ENCODE measurements at places on chromosomes 4 and X.

GRCh38 chr4:17690898-17691297, 76.5 kb downstream of the MED28 start:
- DNase-seq = no peak

DNA sequence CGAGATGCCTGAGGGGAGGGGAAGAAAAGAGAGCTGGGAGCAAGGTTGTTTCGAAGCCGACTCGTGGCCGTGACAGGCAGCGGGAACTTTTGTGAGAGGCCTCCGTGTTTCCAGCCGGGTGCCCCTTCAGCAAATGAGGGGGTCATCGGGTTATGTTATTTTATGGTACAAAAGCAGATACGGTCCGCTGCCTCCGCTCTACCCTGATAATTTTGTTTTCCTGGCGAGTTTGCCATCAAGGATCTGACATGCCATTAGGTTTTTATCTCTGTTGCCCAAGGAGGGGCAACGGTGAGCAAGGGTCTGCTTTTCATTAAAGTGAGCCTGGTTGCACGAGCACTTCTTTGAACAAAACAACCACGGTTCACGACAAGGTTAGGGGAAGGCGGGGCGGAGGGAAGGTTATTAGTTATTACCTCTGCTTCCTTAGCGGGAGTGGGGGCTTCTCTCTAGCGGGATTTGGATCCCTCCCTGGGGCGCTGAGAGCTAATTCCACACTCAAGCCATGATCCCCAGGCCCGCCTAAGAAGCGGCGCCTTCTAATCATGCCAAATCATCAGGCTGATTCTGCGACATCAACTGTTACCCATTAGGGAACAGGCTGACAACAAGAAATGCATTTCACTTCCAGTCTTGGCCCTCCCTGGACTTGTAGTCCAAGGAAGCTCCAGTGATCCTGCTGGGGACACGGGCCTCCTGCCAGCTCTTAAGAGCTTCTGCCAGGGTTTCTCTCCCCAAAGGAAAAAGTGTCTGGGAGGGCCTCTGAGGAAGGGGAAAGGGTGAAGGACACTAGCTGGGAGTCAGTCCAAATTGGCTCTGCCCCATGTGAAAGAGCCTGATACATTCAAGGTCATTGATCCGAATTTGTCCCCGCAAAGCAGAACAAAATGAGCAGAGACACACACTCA, 617.7 kb downstream of the MID1IP1 start:
- DNase-seq = no peak

- DNase-seq = no peak
Observed at GRCh38 chrX:63513825-63514568, 162.9 kb upstream of the SPIN4 start.

GRCh38 chr4:76434901-76435527, at the start of gene SHROOM3:
Gene SHROOM3 (plus strand): TSS chr4:76435229. CDS start chr4:76436053, 824 bp downstream.
- no peak for DNase-seq

DNA sequence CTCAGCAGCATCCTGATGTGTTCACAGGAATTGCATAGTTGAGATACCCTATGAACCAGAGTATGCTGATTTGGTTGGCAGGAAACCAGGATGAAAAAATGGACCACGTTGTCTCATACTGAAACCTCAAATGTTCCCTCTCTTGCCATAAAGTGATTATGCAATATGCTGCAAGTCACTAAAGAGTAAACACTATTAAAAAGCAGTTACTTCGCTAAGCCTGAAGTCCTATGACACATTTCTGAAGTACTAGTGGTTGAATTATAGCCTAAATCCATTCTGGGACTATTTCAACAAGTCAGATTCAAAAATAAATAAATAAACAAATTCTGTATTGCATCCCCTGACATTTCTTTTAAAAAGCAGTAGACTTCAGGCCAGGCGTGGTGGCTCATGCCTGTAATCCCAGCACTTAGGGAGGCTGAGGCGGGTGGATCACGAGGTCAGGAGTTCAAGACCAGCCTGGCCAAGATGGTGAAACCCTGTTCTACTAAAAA, 106.0 kb upstream of the NAP1L5 start:
- DNase-seq = peak; percentile 28

DNA sequence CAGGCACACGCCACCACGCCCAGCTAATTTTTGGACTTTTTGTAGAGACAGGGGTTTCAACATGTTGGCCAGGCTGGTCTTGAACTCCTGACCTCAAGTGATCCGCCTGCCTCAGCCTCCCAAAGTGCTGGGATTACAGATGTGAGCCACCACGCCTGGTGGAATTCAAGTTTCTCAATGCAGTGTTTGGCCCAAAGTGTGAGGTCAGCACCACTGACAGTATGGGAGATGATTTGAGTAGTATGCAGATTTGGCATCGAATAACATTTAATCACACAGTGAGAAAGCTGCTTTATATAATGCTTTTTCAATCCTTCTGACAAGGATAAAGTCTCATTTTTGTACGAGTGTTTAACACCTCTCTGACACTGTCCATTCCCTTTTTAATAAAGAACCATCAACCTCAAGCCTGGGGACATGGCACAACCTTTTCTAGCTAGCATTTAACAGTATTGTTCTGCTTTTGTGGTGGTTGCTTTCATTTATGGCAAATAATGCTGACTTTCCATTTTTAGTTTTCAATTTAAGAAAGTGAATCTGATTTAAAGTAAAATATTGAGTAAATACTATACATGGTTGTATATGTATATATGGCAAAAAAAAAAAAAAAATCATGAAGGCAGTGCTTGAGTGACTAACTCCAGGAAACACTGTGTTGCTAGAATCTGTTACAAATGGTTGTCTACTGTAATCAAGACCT, 4.3 kb upstream of the NSUN7 start:
- no peak for DNase-seq

- no peak for DNase-seq
Observed at GRCh38 chrX:103608306-103608963, 672 bp downstream of the TCEAL3 start.
